Stimulated activated CD8-positive, alpha-beta memory T cell treated with anti-CD3 and anti-CD28 coated beads, Interleukin-4, amount 100 ng/mL, for 1 hour (primary cell): ENCODE measurements at places on chromosomes 5 and 9.
A peak's percentile ranks its signal among the peaks of the same experiment; 100 is the strongest.

DNA sequence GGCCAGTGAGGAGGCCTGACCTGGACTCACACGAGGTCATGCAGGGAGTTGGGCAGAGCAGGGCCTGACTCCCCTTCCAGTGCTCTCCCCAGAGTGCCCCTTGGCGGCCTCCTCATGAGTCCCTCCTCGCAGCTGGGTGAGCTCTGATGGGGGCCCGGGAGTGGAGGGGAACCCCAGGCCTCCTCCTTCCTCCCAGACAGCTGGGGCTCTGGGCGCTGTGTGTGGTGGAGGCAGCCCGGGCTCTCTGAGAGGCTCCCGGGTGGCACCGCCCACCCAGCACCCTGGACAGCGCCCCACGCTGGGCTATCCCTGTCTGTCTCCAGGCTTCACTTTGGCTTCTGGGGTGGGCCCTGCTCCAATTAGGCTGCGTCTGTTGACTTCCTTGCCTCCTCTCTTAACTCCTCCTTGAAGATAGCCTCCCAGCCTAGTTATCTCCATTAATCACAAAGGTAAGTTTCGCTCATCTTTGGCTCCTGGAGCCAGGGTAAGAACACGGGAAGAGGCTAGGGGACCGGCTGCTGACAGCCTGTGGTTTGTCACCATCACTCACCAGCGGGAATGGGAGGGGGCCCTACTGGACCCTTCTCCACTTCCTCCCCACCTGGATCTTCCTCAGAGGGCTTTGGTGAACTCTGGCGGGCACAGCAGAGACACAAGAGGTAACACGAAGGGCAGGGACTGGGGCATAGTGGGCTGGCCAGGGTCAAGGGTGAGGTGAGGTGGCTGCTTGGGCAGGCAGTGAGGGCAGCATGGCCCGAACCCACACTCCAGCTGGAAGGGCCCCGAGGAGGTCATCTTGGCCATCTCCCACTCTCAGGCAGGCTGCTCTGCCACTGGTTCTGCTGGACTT is 13.1 kb downstream of the PSD2 start:
- DNase-seq = no peak

DNA sequence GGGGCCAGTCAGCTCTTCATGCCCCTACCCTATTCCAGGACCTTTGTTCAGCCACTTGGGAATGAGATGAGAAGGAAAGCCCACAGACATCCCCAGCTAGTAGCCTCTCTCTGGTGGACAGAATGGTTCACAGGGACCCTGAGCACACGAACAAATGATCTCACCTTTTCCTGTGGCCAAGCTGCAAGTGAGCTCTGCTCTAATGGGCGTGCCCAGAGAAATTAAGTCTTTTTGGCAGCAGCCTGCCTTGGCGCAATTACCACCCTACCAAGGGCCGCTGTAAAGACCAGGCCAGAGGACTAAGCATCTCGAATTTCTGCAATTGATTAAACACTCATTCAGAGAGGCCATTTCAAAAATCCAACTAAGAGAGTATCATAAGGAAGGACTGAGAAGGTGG is 56.0 kb downstream of the WHRN start:
- no peak for DNase-seq

DNA sequence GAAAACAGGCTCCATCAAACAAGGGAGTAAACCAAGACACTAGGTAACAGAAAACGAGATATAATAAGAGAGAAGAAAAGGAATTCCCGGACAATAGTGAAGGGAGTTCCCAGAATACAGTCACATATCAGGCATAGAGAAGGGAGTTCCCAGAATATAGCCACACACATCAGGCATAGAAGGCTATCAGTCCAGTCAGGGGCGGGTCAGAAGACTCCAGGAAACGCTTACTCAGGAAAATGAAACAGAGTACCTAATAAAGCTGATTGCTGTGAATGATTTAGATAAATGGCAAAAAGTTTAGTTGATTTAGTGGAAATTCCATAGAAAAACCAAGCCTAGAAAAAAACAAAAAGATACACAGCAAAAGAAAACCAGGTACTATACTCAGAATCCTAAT is 4.9 kb downstream of the TOMM5 start:
- DNase-seq = no peak

- no peak for DNase-seq
Measured at GRCh38 chr9:36744678-36745077, 172.0 kb downstream of the MELK start.

GRCh38 chr9:92807757-92808725 is 43.4 kb upstream of the BICD2 start:
- DNase-seq = peak; percentile 8

GRCh38 chr9:73548201-73548600 is 396.5 kb downstream of the ANXA1 start:
- no peak for DNase-seq

DNA sequence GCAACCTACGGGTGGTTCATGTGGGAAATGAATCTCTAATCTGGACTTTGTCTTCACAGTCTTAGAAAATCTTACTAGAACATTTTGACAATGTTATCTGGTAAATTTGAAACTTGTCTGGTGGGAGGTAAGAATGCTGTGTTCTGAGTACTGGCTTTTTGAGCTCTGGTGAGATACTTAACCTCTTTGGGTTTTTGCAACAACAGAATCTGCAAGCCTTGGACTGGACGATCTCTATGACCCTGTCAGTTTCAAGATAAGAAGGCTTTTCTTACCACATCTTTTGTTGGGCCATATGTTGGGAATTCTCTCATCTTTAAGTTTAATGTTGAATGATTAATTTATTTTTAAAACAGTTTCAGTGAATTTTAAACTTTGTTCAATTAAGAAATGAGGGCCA is 112.9 kb downstream of the GOLPH3 start:
- DNase-seq = no peak

GRCh38 chr5:174789596-174789995 is 65.2 kb downstream of the MSX2 start:
- no peak for DNase-seq

DNA sequence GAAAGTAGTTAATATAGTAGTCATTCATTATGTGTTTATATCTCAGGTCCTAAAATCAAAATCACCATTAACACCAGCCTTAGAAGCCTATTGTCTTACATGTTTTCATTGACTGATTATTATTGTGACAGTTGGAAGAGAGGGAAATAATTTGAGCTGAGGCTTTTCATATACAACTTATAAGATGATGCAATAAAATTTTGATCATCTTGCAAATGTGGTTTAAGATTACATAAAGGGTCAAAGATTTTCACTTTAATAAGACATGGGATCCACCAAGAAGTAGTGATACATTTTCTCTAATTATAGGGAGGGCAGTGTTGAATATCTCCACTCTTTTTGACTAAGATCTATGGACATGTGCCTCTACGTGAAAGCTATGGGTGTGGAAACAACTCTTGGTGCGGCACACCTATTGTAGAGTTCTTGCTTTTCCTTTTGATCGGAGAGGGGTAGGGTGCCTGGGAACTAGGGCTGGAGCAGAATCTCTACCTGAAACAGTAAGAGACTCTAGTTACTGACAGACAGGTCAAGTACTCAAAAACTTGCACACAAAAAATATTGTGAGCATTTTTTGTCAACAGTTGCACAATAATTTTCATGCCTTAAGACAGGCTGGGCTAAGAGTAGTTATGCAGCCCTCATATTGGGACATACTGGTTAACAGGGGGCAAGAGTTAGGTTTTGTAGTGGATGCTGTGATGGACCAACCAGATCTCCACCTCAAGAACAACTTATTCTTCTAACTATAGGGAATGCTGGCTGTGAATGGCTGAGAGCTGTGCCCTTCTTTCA is 139.3 kb upstream of the FST start:
- DNase-seq = no peak

DNA sequence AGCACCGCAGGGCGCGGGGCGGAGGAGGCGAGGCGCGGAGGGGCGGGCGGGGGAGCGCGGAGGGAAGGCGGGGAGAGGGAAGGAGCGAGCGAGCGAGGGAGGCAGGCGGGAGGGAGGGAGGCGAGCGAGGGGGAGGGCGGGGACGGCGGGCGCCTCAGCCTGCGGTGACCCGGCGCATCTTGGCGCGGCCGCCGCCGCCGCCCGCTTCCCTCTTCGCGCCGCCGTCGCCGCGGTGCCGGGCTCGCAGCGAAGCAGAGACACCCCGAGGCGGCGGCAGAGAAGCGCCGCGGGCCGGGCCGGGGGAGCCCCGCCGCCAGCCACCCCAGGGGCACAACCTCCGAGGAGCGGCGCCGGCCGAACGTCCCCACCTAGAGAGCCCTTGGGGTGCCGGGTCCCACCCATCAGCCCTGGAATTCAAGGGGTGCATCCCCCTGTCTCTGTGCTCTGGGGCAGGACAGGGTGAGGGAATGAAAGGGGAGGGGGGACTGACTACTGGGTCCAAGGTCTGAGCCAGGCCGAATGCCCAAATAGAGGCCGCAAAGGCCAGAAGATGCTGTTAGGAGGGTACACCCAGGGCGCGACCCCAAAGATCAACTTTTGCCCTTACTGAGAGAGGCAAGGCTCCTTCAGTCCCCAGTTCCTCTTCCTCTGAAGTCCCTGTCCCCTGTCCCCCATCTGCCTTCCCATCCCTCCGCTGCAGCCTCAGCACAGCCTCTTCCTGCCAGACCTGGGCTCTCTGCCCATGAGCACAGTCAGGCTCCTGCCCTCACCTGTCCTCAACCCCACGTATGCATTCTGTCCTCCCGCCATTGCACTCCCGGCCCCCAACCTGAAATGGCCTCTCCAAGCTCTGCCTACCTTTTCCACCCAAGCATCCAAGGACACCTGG is at the start of gene ADAMTS2:
ADAMTS2 (minus strand) TSS at position 29 of the 889 bp plus-strand sequence. CDS start 133 bp downstream, outside the sequence.
- DNase-seq = no peak

DNA sequence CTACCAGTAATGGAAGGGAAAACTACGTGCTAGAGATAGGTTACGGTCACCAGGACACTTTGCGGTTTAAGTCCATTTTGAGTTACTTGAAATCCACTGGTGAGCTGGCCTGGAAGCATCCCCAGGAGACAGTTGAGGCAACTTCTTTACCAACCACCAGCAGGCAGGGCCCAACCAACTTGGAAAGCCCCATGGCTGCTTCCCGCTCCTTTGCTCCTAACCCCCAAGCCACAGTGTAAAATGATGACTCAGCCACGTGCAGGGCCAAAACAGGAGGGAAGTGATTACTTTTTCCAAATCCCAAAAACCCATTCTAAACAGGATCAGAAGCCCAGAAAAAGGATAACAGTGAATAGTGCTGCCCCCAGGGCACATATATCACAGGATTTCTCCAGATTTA is 87.4 kb downstream of the PAX5 start:
- DNase-seq = no peak

DNA sequence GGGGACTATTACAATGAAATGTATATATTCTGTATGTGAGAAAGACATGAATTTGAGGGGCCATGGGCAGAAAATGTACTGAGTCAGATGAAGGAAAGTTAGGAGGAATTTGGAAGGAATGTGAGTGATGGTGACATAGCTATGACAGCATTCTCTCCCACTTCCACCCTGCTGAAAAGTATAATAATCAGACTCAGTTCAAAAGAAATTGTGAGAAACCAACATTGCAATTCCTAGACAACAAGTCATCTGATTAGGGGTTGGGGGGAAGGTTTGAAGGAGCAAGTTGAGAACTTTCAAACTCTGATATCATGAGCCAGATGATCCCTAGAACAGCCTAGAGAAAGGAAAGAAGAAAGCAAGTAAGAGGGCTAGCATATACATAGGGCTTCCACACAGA is 370.6 kb downstream of the DMRTA1 start:
- DNase-seq = no peak

DNA sequence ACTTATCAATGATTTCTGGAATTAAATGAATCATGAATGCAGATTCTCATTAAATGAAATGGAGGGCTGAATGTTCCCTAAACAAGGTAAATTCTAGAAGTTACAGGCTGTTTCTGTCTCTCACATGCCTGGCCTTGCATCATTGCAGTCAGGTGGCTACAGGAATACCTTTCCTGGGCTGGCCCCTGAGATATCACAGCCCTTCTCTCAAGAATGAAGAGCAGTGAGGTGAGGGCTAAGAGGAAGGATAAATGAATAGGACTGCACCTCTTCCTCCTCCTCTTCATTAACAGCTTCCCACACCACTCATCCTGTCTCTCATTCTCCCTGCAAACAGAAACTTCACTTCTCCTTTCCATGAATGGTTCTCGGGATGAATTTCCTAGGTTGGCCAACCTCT is 22.5 kb downstream of the ARHGEF28 start:
- no peak for DNase-seq

- DNase-seq = no peak
Measured at GRCh38 chr5:60507687-60508086, 192.3 kb downstream of the DEPDC1B start.

DNA sequence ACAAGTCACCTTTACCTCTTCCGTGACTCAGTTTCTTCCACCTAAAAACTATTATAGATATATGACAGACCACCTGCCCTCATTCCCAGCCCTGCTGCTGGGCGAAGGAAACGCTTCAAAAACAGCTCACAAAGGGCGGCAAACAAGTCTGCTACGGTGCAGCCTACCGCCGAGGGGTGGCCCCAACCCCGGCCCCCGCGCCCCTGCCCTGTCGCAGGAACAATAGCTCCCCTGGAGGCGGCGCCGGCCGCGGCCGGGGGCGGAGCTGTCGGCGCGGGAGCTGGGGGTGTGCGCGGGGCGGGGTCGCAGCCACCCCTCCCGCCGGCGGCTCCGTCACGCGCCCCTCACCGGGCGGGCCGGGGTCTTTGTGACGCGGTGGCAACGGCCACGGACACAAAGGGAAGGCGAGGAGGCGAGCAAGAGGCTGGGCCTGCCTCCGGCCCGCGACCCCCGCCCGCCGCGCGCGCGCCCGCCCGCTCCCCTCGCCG is at the start of gene TMEFF1:
TMEFF1 (plus strand) TSS at position 362 of the 488 bp plus-strand sequence. CDS start 396 bp downstream, outside the sequence.
- no peak for DNase-seq

DNA sequence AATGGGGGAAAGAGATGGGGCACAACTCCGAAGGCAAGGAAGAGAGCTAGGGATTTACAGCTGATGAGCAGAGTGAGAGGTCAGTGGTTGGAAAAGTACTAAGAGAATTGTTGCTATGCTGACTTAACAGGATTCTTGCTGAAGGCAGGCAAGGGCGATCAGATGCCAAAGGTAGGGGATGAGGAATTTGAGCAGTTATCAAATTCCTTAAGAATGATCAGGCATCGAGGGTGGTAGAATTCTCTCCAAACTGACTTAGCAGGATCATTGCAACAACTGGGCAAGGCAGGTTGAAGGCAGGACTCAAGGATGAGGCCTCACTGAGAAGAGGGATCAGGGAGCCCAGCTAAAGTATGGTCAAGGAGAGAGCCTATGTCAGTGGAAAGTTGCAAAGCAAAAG is 171.0 kb downstream of the HSD17B3 start:
- no peak for DNase-seq

DNA sequence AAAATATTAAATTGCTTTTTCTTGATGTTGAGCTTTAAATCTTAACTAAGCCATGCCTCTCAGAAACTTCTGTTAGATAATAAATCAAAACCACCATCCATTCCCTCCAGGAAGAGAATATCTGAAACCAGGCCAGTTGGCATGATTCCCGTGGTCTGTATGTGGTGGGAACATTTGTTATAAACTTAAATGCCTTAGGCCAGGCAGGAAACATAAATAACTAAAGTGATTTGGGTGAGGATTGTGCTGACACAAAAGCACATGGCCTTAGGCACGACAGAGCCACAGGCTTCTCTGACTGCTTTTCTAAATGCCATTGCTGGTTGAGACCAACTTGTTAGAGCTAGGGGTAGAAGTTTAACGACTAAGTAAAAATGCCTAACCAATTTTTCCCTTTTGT is 255.9 kb downstream of the GABRG2 start:
- no peak for DNase-seq
